Vagina (tissue), 2 donors: ENCODE measurements at places on chromosomes 1 and 21.

DNA sequence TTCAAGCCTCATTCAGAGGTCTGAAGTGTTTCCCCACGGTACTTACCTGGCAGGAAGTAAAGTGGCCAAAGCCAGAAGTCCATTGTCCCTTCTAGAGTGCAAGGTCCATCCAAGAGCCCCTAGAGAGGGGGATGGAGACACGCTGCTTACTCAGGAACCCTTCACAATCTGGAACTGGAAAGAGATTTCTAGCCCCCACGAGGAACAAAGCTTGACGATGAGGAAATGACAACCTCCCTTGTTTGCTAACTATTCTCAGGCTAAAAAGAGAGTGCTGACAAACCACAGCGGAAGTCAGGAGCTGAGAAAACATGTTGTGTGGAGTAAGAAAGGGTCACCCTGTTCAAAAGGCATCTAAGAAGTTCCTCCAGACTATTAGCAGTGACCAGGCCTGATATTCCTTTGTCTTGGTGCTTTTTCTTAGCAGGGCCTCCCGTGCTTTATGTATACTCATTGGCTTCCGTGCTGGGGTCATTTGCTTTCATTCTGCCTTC lies at the start of gene FCMR:
Gene FCMR (minus strand): TSS at position 170 of the 494 bp plus-strand sequence. CDS start 87 bp downstream, at position 83.
- no peak for DNase-seq

DNA sequence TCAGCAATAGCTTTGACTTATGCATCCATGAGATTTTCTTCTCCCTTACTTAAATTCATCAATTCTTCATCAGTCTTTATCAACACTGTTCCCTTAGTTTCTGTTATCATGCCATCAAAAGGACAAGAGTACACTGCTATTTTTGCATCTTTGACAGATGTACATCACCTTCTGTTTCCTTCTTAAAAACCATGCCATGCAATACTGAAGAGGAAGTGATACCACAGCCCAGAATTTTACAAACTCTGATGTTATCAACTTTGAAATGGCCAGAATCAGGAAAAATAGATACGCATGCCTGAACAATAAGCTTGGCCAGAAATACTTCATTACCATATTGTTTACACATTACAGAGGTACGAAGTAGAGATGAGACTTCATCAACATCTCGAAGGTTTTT lies 21.1 kb downstream of the FMO5 start:
- no peak for DNase-seq

- DNase-seq, result no peak
Measured at GRCh38 chr1:151435174-151435573, 24.1 kb downstream of the POGZ start.

DNA sequence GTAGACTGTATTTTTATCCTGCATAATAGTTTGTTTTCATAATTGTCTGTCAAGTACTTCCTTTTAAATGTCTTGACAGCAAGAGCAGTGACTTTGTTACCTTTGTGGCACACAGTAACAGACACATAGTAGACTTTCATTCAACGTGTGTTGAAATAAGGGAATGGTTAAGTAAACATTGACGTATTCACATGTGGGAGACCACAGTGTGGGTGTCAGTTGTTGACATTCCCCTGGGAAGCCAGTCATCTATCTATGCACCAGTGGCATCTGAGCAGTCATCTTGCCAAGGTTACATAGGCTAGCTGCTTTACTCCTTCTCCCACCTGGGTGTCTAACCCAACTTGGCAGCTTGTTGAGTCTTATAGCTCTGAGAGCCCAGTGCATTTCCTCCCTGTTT lies 1.4 kb upstream of the NUP133 start:
- DNase-seq, result no peak

- DNase-seq, result no peak
Measured at GRCh38 chr21:42466700-42467099, 29.3 kb downstream of the RSPH1 start.

DNA sequence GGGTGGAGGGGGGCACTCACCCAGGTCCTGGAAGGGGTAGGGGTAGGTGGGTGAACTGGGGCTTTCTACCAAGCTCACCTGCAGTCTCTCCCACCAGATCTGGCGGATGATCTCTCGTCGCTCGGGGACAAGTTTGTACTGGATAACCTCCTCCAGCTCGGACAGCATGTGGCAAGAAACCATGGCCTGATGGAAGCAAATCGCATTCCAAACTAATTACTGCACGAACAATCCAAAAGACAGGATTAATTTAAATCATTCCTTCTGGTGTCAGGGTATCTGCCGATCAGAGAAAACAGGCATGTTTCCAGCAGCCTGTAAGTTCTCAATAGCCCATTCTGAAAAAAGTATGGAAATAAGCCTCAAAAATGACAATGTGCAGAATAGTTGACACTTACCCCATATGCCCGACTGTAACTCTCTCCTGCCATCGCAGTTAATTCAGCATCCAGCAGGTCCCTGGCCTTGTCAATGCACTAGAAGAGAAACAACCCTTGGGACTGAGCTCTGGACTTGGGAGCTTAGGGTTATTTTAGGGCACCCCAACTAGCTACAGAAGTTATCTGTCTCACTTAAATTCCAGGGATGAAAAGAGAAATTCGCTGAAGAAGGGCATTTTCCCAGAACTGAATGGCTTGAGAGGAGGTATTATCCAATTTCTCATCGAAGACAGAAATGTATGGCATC lies 44.4 kb upstream of the ANGPTL7 start:
- DNase-seq, result no peak
